Progenitor cell of endocrine pancreas (in vitro differentiated cells): ENCODE measurements at places on chromosomes 5 and 9.

- DNase-seq, result no peak
Measured at GRCh38 chr9:123978981-123979380, 32.6 kb upstream of the LHX2 start.

GRCh38 chr5:35199886-35200285 is 30.4 kb downstream of the PRLR start:
- DNase-seq, result no peak

DNA sequence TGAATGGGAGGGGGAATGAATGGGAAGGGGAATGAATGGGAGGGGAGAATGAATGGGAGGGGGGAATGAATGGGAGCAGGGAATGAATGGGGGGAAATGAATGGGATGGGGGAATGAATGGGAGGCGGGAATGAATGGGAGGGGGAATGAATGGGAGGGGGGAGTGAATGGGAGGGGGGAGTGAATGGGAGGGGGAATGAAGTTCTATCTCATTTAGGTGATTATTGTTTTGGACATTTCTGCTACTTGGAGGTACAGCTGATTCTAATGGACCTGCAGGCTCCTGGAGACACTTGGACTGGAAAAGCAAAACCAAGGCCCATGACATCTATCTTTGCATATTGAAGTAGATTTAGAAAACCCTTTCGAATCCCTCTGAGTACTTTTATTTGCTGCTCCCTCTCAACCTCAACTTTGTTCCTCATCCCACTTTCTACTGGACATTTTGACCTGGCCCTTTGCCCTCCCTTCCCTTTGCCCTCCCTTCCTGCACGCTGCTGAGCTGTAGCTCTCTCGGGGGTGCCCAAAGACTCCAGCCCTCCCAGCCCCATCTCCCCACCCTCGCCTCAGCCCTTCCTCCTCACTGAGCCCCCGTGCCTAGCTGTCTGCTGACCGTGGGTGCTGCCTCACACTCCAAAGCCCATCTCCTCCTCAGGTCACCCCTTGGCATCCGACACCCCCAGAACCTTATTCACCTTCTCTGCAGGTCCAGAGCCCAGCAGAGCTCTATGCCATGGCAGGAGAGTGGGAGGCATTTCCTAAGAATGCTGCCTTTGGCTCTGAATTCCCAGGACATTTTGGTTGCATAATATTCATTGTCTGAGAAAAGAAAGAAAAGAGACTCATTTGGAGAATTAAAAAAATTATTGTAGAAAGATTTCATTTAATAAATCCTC is 19.9 kb upstream of the LPCAT1 start:
- no peak for DNase-seq

- no peak for DNase-seq
Measured at GRCh38 chr5:1536871-1537602, 13.3 kb upstream of the LPCAT1 start.

DNA sequence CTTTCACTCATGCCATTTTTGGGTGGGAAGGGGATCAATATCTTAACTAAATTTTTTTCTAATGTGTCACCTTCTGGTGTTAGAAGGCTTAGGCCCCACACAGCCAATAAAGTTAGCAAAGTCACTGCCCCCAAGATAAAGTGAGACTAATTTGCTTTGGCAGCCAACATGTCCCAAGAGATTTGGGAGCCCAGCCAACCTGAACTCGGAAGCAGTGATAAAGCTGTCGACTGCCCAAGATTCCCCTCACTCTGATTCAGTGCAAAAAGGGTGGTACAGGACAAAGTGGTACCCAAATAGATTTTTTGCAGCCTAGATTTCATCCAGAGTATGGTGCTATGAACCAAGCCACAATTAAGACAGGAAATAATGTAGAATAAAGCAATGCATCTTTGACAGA is 572.5 kb upstream of the ARRDC3 start:
- no peak for DNase-seq

DNA sequence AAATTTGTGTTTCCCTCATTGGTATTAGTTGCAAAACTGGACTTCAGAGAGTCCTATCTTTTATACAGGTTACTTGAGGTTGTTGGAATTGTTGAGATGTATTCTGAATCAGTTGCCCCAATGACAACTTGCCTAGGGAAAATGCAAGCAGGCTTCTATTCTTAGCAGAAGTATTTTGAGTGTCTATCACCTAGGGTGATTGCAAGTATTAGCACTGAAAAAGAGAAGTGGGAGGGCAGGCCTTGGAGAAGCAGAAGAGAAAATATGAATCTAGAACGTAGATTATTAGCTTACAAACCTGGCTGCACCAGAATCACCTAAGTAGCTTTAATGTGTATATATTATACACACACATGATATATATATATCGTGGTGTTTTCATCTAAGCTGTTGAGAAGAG is 43.2 kb downstream of the ADAMTS12 start:
- no peak for DNase-seq

DNA sequence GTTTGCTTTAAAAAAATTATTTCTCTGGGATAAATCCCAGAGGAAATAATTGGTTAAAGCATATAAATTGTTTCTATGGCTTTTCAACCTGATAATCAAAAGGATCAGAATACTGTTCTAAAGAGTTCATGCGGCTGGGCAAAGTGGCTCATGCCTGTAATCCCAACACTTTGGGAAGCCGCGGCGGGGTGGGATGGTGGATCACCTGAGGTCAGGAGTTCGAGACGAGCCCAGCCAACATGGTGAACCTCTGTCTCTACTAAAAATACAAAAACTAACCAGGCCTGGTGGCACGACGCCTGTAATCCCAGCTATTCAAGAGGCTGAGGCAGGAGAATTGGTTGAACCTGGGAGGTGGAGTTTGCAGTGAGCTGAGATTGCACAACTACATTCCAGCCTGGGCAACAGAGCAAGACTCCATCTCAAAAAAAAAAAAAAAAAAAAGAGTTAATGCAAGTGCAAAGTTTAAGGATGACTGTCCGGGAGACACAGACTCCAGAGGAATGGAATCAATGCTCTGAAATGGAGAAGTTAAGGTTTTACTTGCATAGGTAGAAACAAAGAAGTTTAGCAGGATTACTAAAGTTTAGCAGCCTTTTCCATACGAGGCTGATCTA is 16.6 kb upstream of the GRHPR start:
- no peak for DNase-seq

GRCh38 chr5:592158-592557 is 20.0 kb upstream of the CEP72 start:
- no peak for DNase-seq

- no peak for DNase-seq
Measured at GRCh38 chr5:115033861-115034260, 135.8 kb downstream of the TRIM36 start.

DNA sequence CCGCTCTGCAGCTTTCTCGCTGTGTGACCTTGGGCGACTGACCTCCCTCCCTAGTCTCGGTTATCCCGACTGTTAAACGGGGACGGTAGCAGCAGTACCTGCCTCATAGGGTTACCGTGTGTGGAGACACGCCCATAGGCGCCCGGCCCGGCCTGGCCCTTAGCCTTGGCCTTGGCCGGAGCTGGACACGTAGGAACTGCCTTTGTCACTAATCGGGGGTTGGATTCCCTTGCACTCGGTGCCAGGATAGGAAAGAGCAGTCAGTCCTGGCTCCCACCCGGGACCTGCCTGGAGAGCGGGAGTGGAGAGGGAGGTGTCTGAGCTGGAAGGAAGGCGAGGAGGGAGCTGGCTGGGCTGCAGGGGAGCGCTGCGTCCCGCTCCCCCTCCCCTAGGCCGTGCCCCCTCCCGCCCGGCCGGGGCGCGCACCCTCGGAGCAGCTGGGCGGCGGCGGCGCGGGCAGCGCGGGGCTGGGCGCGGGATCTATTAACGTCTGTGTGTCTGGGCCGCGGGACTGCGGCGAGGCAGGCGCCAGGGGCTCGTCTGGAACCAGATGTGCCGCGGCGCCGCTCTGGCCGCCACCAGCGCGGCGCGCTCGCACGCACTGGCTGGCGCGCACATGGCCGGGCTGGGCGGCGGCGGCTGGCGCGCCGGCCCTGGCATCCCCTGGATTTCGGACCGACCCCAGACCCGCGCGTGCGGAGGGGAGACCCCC is 31.7 kb downstream of the PRRX2 start:
- no peak for DNase-seq

- no peak for DNase-seq
Measured at GRCh38 chr9:30065888-30066287, 2318.6 kb upstream of the ACO1 start.
